ENCODE measurements at places on chromosomes 11 and 22. TPM values are rescaled to one million over a fixed set of nuclear protein-coding genes. Genes with fewer than 3 reads are reported as not detected.

Gene RBMXL2
- total RNA-seq, result not detected

Gene CNTF
- 3.4 TPM for total RNA-seq

Gene MS4A6A
- not detected for total RNA-seq

Gene SCN2B
- not detected for total RNA-seq

Gene SLC17A6
- not detected for total RNA-seq

Gene KDM2A
- total RNA-seq, result 120 TPM

Gene APLNR
- not detected for total RNA-seq

Gene PYGM
- total RNA-seq, result 1.6 TPM

DNA sequence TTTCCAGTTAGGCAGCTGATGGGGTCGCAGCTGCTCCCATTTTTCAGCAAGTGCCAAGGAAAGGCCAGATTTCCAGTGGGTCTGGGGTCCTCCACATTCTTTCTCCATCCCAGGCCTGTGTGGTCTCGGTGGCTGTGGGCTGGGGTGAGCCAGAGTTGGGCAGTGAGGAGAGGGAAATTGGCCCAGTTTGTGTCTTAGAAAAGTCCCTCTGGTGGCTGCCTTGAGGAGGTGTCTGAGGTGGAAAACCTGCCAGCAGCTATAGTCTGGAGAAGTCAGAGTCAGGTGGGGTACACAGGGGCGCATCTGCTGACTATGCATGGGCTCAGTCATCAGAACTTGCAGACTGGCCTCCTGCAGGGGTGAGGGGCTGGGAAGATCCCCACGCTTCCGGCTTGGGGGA is 30.5 kb downstream of the MRGPRD start:
- peak; percentile 21 for DNase-seq

GRCh38 chr11:25218036-25218435 is 721.2 kb downstream of the LUZP2 start:
- DNase-seq, result no peak

- no peak for DNase-seq
Observed at GRCh38 chr11:103824116-103824515, 212.3 kb upstream of the DDI1 start.

DNA sequence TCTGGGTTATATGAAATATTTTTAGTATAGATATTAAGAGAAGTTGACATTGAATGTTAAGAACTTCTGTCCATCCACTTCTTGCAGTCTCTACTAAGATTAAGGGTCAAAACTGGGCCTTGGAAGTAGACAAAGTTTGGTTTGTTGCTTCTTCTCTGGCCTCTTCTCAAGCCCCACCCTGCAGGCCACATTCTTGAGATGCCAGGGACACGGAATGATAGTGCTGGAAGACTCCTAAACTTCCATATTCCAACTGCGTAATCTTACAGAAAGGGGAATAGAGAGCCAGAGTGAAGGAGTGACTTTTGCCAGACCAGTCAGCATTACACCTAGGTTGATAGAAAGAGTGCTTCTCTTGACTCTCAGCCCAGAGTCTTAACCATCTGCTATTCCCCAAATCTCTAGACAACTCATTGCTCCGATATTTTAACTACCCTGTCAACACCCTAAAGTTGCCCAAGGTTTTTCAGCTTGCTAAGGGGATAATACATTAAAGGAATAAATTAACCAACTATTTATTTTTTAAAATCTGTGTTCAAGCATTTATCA is 136.4 kb upstream of the SYN3 start:
- DNase-seq, result no peak

GRCh38 chr11:126391970-126392632 is 36.6 kb downstream of the ST3GAL4 start:
- no peak for DNase-seq

DNA sequence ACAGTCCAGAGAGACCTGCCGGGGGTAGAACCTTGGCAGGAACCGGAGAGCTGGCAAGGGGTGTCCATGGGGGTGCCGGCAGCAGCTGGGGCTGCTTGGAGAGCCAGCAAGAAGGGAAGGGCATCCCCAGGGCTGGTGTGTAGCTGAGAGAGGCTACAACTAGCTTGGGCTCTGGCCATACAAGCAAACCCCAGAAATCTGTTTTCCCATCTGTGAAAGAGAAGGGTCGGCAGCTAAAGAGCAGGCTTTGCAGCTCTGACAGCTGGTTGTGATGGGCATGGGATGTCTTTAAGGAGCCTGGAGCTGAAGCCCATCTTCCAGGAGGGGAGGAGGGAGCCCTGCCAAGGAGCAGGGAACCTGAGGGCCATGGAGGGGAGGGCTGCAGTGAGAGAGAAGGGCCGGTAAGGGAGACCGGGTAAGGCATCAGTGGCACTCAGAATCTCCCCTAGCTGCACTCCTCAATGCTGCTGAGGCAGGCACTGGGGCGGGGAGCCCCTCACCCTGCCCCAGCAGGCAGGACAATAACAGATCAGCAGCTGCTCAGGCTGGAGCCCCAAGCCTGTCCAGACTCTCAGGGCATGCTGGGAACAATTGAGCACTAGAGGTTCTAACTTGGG is 3.9 kb downstream of the CHST1 start:
- no peak for DNase-seq

GRCh38 chr11:18144243-18144642 is 11.9 kb downstream of the MRGPRX3 start:
- peak; percentile 83 for DNase-seq

- no peak for DNase-seq
Observed at GRCh38 chr11:121206810-121207209, 85.8 kb upstream of the SC5D start.

GRCh38 chr11:12245549-12246016 is 131.8 kb upstream of the PARVA start:
- DNase-seq, result peak; percentile 70

- no peak for DNase-seq
Observed at GRCh38 chr11:130435671-130436070, 7.3 kb upstream of the ADAMTS8 start.

- no peak for DNase-seq
Observed at GRCh38 chr11:16613262-16613511, 125.3 kb upstream of the C11orf58 start.

DNA sequence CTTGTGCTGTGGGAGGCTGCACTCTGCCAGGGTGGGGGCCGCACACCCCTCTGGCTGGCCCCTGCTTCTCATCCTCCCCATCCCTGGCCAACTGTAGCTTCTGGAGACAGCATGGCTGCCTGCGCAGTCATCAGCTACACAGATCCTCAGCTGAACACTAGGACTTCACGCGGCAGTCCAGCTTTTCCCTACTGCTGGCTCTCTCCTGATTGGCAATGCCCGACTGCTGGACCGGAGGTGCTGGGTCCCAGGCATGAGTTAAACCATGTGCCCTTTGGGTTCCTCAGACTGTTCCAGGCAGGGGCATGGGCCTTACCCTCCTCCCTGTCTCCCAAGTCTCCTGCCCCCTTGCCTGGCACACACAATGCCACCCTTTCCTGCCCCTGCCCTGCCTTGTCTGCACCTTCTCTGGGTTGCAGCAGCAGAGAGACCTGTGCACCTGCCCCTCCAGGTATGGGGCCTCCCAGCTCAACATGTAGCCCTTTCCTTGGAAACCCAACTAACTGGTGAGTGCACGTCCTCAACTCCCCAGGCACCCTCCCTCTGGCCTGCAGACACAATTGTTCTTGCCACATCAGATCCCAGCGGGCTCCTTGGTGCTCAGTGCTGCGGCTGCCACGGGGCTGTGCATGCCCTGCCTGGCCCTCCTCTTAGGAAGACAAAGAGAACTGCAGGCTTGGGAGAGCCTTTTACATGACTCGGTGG is 1039.2 kb downstream of the TBC1D22A start:
- DNase-seq, result no peak

DNA sequence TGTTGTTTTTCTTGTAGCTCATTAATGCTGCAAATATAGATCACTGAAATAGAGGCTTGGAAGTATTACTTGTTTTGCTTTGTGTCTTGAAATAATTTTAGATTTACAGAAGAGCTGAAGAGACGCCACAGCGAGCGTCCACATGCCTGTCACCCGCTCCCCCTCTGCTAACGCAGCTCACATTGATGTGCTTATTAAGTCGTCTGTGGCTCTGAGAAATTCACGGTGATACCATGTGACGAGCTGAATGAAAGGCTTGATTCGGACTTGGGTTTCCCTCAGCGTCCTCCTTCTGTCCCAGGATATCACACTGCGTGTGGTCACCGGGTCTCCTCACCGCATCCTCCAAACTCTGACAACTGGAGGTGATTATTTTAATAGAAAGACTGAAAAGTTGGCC is 365.4 kb downstream of the BRD1 start:
- no peak for DNase-seq

- no peak for DNase-seq
Observed at GRCh38 chr22:23088199-23088604, 17.9 kb downstream of the GNAZ start.

DNA sequence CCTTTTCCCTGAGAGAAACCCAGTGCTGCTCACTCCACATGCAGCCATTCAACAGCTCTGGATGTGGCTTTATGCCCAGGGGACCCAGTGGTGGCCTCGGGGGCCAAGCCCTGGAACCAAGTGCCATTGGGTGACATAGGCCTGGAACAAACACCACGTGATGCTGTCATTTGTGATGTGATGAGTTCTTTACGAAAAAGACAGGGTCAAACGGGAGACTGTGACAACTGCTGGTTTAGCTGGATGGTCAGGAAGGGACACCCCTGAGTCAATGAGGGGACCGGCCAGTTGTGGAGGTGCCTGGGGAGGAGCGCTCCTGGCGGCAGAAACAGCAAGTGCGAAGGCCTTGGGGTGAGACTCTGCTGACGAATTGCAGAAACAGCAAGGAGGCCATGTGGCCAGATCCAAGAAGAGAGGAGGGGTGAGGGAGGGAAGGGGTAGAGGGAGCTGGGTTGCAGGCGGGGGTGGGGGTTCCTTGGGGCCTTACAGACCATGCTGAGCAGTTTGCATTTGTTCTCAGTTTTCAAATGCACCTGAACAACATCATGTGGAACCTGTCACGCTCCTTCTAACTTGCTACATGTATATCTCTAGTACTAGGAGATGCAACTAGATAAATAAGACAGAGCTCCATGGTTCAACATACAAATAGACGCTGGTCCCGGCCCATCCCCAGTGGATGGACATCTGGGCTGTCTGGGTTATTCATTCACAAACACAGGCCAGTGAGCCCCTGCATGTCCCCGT is 56.1 kb downstream of the IGLL5 start:
- DNase-seq, result no peak

DNA sequence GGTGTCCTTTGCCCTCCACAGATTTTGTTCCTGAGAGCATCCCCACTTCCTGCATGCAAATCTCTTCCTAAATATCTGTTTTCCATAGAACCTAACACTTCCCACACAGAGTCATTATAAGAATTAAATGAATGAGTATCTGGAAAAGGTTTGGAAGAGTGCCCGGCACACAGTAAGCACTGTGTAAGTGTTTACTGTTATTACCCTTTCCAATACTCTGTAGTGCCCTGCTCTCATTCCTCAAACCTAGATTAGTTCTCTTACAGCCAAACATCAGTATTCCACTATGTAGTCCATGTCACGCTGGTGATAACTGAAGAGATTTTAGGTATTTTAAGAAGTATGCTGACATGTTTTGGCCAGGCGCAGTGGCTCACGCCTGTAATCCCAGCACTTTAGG is 57.3 kb upstream of the PHF21A start:
- DNase-seq, result no peak

DNA sequence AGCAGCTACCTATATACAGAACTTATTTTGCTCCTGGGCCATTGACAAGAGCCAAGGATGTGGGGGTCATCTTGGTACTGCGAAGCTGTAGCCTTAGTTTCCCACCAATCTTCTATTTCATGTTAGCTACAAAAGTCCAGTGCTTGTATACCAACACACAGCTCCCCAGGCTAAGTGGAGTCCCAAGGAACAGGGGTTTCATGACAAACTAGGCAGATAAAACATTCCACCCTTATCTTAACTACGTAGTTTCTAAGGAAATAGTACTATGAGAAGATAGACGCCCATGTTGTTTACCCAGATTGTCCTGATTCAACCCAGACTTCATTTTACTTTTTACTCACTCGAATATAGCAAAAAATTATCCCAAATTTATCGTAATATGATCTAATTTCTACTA is 218.5 kb downstream of the DYNC2H1 start:
- no peak for DNase-seq

GRCh38 chr11:92839450-92839849 is 130.0 kb upstream of the MTNR1B start:
- no peak for DNase-seq

- no peak for DNase-seq
Observed at GRCh38 chr11:97557399-97557798, 1167.6 kb downstream of the JRKL start.

GRCh38 chr11:111776398-111777093 is 10.4 kb upstream of the PPP2R1B start:
- DNase-seq, result no peak

- no peak for DNase-seq
Observed at GRCh38 chr22:34306361-34306760, 386.1 kb upstream of the LARGE1 start.

DNA sequence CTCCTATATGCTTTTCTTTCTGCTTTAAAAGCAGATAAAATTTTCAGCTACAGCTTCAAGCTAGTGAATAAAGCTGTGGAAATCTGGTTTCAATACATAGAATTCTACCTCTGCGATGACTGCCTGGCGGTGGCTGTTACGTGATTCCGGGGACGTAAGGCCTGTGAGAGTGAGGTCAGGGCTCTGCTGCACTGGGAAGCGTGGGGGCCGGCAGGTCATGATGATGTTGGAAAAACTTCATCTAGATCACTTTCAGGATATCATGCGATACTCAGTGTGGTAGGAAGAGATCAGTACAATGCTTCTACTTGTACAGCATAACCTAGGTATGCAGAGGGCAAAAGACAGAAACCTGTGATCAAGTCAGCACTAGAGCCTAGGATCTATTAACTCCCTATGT is 546.8 kb upstream of the B3GAT1 start:
- DNase-seq, result no peak
